ENCODE measurements at places on chromosomes 13 and 19.
A peak's percentile ranks its signal among the peaks of the same experiment; 100 is the strongest.

- DNase-seq, result no peak
Observed at GRCh38 chr19:55461974-55462626, 658 bp upstream of the ISOC2 start.

DNA sequence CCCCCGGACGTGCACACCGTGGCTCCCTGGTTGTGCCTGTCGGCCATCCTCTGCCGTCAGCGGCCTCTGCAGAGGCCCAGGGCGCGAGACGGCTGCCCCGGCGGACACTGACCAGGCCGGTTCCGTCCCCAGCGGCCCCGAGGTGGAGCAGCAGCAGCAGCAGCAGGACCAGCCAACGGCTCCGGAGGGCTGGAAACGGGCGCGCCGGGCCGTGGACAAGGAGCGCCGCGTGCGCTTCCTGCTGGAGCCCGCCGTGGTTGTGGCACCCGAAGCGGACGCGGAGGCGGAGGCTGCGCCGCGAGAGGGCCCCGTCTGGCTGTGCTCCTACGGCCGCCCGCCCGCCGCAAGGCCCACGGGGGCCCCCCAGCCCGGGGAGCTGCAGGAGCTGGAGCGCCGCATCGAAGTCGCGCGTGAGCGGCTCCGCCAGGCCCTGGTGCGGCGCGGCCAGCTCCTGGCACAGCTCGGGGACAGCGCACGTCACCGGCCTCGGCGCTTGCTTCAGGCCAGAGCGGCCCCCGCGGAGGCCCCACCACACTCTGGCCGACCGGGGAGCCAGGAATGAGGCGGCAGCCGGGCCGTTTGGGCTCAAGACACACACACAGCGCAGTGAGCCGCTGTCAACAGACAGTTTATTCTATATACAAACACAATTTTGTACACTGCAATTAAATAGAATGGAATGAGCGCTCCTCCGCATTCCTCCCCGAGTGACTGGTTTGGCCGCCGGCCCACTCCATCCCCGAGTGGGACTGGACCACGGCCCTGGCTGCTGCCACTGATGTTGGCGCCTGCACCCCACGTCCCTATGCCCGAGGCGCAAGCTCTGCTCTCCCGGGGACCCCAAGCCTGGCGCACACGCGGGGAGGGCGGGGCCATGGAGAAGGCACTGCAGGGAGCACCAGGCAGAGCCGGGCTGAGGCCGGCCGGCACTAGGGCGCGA is 9.1 kb downstream of the GRIN3B start:
- DNase-seq, result no peak

- no peak for DNase-seq
Observed at GRCh38 chr13:50106559-50106958, 91.3 kb downstream of the KCNRG start.

GRCh38 chr19:53594811-53595509 is 36.8 kb upstream of the DPRX start:
- peak; percentile 87 for DNase-seq

DNA sequence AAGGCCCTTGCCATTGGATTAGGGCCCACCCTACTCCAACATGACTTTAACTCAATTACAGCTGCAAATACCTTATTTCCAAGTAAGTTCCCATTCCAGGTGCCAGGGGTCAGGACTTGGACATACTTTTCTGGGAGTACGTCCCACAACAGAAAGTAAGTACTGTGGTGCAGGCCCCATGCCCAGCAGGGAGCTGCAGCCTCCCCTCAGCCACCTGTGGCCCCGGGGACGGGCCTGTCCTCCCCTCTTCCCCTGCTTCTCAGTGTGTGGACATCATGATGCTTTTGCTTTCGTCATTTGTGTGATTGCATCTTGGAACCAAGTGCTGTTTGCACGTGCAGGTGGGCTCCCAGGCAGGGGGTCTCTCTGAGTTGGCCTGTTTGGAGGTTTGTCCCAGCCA is 31.9 kb downstream of the CRTC1 start:
- DNase-seq, result no peak

DNA sequence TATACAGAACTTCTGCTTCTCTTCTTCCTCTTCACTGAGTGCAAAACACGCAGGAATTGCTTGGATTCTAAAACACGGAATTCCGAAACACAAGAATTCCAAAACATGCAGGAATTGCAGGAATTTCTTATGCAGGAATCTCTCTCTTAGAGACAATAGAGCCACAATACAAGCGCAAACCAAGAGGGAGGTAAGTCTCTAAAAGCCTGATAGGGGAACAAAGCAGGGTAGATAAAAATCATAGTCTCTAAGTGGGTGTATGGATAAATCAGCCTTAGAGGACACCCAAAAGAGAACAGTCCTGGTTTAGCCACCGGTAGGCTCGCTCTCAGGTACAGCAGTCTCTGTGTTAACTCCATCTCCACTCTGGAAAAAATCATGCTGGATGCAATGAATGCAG is 112.9 kb downstream of the LHFPL6 start:
- DNase-seq, result no peak

GRCh38 chr13:25478186-25478585 is 106.4 kb downstream of the ATP8A2 start:
- DNase-seq, result no peak

DNA sequence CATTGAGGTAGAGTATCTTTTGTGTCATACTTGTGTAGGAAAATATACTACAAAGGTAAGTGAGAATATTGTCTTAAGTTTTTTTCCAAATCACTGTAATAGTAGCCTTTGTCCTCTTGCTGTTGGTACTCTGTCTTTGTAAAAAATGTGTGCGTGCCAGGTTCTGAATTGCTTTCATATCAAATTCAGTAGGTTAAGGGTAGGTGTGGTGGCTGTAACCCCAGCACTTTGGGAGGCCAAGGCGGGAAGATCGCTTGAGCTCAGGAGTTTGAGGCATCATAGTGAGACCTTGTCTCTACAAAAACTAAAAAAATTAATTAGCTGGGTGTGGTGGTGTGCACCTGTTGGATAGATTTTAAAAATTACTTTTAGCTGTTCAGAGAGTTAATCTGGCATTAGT is 46.6 kb downstream of the GARRE1 start:
- DNase-seq, result no peak

GRCh38 chr19:46460981-46461380 is 10.4 kb downstream of the PNMA8A start:
- DNase-seq, result no peak

DNA sequence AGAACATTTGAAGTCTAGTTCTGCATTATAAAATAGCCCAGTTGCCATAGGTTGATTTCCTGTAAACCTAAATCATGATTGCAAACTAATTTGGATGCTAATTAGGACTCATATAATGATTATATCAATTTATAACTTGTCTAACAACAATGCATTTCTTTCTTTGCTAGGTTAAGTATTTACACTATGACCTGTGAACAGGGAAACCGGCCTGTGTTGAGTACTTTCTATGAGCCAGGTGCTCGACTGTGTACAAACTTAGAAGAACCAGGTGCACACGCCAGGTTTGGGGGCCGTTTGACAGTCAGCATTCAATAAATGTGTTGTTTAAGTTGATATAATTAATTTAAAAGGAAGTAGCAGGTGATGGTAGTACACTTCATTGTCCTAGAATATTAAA is 203.1 kb downstream of the TM9SF2 start:
- DNase-seq, result no peak

DNA sequence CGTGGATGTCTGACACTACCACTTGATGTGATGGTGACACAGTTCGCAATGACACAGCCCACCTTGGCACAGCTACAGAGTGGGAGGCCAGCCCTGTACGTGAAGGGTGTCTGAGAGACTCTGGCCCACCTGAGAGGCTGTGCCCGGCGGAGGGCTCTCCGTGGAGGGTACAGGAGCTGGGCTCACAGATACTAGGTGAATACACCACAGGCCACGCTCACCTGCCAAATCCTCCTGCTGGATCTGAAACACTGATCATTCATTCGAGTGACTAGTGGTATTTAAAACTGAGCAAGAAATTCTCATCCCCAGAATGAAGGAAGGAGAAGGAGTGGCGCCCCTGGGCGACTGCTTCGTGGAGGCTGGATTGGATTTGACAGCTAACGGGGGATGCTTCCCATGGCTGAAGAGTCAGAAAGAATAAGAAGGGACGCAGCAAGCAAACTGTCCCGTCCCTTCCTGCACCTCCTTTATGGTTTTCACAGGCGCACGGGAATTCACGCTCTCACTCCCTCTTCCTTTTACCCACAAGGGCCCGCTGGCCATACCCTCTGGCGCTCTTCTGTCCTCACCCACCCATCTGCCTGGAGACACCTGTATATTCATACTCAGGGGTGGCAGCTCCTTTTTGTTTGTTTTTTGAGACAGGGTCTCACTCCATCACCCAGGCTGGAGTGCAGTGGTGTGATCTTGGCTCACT is 25.0 kb downstream of the CEBPG start:
- DNase-seq, result no peak

- no peak for DNase-seq
Observed at GRCh38 chr19:43450545-43450997, 14.8 kb downstream of the LYPD3 start.

DNA sequence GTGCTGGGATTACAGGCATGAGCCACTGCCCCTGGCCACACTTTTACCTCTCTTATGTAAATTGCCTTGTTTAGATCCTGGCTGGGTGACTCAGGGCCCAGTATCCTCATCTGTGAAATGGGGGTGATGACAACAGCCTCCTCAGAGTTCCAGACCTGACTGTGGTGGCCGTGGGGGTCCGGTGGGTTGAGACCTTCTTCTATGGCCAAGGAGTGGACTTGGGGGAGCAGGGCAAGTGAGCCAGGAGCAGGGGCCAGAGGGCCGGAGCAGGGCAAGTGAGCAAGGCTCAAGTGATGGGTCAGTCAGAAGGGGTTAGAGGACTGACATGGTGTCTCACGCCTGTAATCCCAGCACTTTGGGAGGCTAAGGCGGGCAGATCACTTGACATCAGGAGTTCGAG is 28.7 kb upstream of the ADGRE5 start:
- DNase-seq, result no peak

DNA sequence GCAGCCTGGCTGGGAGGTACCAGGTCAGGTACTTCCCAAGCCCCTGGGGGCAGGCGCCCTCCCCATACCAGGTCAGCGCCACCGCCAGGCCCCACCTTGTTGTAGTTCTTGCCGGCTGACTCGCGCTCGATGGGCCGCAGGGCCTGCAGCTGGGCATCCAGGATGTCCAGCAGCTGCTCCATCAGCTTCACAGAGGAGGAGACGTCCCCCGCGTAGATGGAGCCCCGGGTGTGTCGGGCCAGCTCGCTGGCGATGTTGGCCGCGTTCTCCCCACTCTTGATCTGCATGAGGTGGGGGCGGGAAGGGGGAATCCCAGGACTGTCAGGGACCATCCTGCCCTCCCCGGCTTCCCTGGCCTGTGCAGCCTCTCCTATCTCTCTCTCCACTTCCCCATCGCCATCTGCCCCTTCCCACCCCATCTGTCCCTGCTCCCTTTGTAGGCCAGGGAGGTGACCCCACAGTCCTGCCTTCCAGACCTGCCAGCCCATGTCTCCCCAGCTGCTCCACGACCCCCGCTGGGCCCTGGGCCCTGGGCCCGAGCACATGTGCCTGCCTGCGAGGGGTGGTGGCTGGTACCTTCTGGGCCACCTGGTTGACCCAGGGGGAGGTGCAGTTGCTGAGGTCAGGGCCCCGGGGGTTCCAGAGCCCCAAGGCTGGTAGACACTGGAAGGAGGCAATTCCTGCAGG is 23.8 kb upstream of the ASF1B start:
- no peak for DNase-seq

All from WTC11 (cell line).